ENCODE measurements at places on chromosomes 2 and 18. TPM values are rescaled to one million over a fixed set of nuclear protein-coding genes. Genes with fewer than 3 reads are reported as not detected.

The NYAP2 gene
- not detected for total RNA-seq

The G6PC2 gene
- total RNA-seq = not detected

The MYO5B gene
- 16.7 TPM for total RNA-seq

DNA sequence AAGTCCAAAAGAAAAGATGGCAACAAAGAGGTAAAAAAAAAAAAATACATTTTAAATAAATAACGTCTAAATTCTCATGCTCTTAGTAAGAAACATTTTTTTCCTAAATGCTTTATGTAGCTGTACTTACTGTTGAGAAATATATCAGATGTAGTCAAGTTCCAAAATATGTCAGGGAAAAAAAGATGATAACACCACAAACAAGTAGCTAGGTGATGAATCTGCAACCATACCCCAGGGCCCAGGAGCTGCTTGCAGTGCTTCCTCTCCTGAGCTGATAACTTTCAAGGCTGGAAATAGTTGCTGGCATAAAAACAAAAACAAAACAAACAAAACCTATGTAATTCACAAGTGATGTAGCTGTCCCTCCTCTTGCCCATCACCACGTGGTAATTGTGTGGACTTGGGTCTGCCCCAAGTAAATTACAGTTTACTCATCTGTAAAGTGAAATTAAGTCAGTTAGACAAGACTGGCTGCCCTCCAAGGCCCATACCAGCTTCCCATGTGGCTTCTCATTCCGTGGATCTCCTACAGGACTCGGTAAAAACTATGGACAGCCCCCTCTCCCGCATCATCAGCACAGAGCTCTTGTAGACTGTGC, 82.6 kb downstream of the SP100 start:
- H3K27ac ChIP-seq = no peak overlapping the region
- no peaks in the 10 kb centered on the region for H3K4me1 ChIP-seq
- no peak for DNase-seq
- H3K36me3 ChIP-seq = no peaks in the 10 kb centered on the region
- no peak overlapping the region for H3K4me3 ChIP-seq
- no peaks in the 10 kb centered on the region for H3K27me3 ChIP-seq
